GM23248 (cell line): ENCODE measurements at places on chromosomes 6 and 20. TPM values are rescaled to one million over a fixed set of nuclear protein-coding genes. Genes with fewer than 3 reads are reported as not detected.

Gene PMEPA1
- 6.1 and 6.6 TPM in 2 replicates for total RNA-seq

Gene PSORS1C2
- total RNA-seq = not detected in 2 replicates

Gene CALHM6
- not detected in 2 replicates for total RNA-seq

Gene BPIFB2
- not detected in 2 replicates for total RNA-seq

Gene ULBP3
- 10.1 and 12.6 TPM in 2 replicates for total RNA-seq

GRCh38 chr20:18005170-18005989 is 36.6 kb downstream of the MGME1 start:
- no peak overlapping the region for H3K27ac ChIP-seq
- no peaks in the 10 kb centered on the region for H3K27me3 ChIP-seq
- H3K36me3 ChIP-seq = no peaks in the 10 kb centered on the region
- DNase-seq = no peak
- H3K4me1 ChIP-seq = peaks cover 3% of the 10 kb centered on the region; the same call in 1 of the 2 replicates

GRCh38 chr6:150600301-150601017 is 774 bp downstream of the PLEKHG1 start:
- H3K27ac ChIP-seq = no peak overlapping the region
- peak overlapping the region; percentile 74 for H3K4me3 ChIP-seq
- no peaks in the 10 kb centered on the region for H3K4me1 ChIP-seq
- DNase-seq = peak; percentile 87

- H3K27ac ChIP-seq = no peak overlapping the region
- no peaks in the 10 kb centered on the region for H3K4me1 ChIP-seq
- H3K27me3 ChIP-seq = peaks cover 29% of the 10 kb centered on the region
Measured at GRCh38 chr20:59596690-59597089, 7.7 kb upstream of the PHACTR3 start.

DNA sequence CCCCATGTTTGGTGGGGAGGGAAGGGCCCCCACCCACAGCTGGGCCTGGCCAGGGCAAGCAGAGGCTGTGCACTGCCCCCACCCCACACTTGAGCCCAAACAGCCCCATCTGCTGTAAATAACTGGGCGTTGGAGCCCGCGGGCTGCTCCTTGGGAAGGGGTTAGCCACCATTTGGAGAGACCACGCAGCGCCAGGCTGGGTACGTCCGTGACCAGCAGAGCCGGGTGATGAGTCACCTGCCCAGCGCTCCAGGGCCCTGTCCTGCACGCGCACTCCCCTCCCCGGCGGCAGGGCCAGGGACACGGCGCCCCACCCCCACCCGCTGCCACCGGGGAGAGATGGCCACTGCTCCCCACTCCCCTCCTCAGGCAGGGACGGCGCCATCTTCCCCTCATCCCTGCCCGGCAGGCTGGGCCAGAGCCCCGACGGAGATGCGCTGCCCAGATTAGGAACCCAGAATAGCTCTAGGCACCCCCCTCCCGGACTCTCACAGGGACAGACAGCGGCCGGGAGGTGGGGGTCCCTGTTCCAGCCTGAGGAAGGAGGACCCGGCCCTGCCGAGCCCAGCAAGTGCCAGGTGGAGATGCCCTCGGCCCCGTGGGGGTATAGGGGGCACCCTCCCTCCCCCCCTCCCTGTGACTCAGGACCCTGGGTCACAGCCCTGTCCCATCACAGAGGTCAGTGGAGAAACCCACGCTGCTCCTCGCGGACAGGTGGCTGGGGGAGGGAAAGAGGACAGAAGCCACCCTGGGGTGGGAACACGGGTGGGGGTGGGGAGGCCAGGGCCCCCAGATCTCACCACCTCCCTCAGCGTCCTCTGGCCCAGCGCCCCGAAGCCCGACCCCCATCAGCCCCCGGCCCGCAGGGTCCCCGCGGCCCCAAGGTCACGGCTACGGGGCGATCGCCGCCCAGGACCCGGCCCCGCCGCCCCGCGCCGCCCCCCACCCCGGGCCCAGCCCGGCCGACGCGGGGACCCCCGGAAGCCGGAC is 642 bp downstream of the EEF1A2 start:
- peak; percentile 79 for DNase-seq
- H3K27ac ChIP-seq = no peak overlapping the region
- no peak overlapping the region for H3K4me3 ChIP-seq
- no peaks in the 10 kb centered on the region for H3K4me1 ChIP-seq
- H3K27me3 ChIP-seq = peaks cover 15% of the 10 kb centered on the region; the same call in 1 of the 2 replicates

GRCh38 chr20:21521596-21522480 is 8.0 kb upstream of the NKX2-2 start:
- no peak for DNase-seq
- no peak overlapping the region for H3K27ac ChIP-seq
- H3K27me3 ChIP-seq = peaks cover 93% of the 10 kb centered on the region
- no peaks in the 10 kb centered on the region for H3K36me3 ChIP-seq

DNA sequence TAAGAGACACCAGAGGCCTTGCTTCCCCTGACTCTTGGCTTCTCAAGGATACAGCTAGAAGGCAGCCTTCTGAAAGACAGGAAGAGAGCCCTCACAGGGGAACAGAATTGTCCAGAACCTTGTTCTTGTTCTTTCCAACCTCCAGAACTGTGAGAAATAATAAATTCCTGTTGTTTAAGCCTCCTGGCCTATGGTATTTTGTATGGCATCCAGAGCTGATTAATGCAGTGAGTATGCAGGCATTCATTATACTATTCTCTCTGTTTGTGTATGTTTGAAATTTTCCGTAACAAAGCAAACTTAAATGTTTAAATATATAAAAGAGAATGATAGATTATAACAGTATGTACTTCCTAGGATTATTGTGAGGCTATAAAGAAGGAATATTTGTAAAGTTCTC is 903.4 kb upstream of the FLRT3 start:
- no peak overlapping the region for H3K4me3 ChIP-seq
- H3K4me1 ChIP-seq = peaks cover 21% of the 10 kb centered on the region
- H3K27ac ChIP-seq = peak overlapping the region; percentile 25
- no peaks in the 10 kb centered on the region for H3K36me3 ChIP-seq

- peaks cover 55% of the 10 kb centered on the region for H3K36me3 ChIP-seq
- no peak overlapping the region for H3K27ac ChIP-seq
- peaks cover 5% of the 10 kb centered on the region; the same call in 1 of the 2 replicates for H3K4me1 ChIP-seq
- no peak for DNase-seq
- H3K27me3 ChIP-seq = no peaks in the 10 kb centered on the region
Measured at GRCh38 chr6:111357705-111358104, 125.3 kb downstream of the REV3L start.

GRCh38 chr6:142700671-142701312 is 244.2 kb downstream of the HIVEP2 start:
- no peaks in the 10 kb centered on the region for H3K27me3 ChIP-seq
- no peak for DNase-seq
- H3K4me3 ChIP-seq = no peak overlapping the region
- H3K4me1 ChIP-seq = peaks cover 7% of the 10 kb centered on the region

DNA sequence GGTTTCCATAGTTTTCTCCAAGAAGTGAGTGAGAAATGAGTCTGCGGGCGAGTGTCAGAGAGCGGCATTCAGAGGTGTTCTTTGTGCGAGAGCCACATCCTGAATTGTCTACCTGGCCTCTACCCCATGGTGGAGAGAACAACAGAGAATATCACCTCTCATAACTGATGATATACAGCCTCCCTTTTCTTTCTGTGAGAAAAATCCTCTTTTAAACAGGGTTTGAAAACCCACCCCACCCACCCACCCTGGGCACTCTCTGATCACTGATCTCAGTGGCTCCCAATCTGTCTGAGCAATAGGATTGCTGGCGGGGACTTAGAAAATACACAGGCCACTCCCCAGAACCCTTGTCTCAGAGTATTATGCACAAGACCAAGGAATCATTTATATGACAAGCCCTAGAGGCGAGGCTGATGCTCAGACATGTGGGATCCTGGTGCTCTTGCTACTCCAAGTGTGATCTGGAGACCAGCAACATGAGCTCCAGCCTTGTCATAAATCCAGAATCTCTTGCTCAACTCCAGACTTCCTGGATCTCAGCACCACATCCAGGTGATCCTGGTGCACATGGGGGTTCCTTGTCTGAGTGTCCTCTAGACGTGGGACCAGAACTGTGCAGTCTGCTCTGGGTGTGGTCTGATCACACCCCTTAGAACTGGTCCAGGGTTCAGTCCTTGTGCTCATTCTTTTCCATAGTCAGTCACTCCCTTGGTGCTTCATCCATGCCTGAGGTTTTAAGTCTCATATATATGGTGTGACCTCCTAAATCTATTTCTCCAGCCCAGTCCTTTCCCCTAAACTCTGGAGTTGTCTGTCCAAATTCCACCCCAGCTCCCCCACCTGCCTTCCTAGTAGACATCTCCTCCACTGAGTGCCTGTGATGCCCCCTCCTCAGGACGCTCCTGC is 5.3 kb downstream of the HLA-B start:
- no peaks in the 10 kb centered on the region for H3K36me3 ChIP-seq
- H3K27me3 ChIP-seq = peaks cover 3% of the 10 kb centered on the region; the same call in 1 of the 2 replicates
- no peak overlapping the region for H3K27ac ChIP-seq
- no peaks in the 10 kb centered on the region for H3K4me1 ChIP-seq
- H3K4me3 ChIP-seq = no peak overlapping the region
- no peak for DNase-seq

- H3K27ac ChIP-seq = peak overlapping the region; percentile 85
- peak; percentile 73 for DNase-seq
- no peak overlapping the region for H3K4me3 ChIP-seq
Measured at GRCh38 chr6:16524380-16524707, 236.9 kb downstream of the ATXN1 start.

DNA sequence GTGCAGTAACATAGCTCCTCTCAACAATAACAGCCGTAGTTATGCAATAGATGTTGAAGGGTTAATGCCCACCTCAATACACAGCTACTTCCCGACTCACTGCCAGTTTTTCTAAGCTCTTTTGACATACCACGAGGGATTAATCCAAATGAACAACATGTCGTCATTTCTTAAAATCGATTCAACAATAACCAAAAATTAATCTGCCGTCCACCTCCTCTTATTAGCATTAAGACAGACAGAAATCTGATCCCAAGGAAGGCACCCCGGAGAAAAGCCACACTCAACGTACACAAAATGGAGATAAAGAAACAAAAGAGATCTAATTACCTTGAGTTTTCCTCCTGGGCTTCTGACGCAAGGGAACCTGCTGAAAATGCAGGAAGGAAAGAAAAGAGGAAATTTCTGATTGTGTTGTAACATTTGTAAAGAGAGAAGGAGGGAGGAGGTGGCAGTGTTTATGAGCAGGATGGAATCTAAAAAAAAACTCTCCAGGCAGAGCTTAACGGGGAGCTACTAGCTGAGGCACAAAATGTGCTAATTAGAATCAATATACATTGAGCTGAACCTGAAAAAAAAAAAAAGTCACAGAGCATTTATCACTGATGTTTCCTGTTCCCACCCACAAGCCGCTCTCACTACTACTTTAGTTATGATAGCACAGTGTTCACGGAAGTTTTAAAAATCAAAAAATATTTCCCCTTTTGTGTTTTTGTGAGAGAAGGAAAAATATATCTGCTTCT is 109.3 kb downstream of the IPCEF1 start:
- no peak overlapping the region for H3K4me3 ChIP-seq
- H3K27me3 ChIP-seq = no peaks in the 10 kb centered on the region
- no peaks in the 10 kb centered on the region for H3K4me1 ChIP-seq

- no peaks in the 10 kb centered on the region for H3K36me3 ChIP-seq
- DNase-seq = no peak
- H3K27me3 ChIP-seq = peaks cover 19% of the 10 kb centered on the region
- peak overlapping the region; percentile 64 for H3K27ac ChIP-seq
Measured at GRCh38 chr20:64223526-64224067, 32.0 kb upstream of the PCMTD2 start.

- no peaks in the 10 kb centered on the region for H3K27me3 ChIP-seq
- no peak overlapping the region for H3K4me3 ChIP-seq
- no peak for DNase-seq
- no peaks in the 10 kb centered on the region for H3K36me3 ChIP-seq
- H3K4me1 ChIP-seq = peaks cover 8% of the 10 kb centered on the region
Measured at GRCh38 chr20:54624706-54625390, 149.5 kb downstream of the DOK5 start.

GRCh38 chr6:23327621-23328020 is 758.3 kb downstream of the HDGFL1 start:
- no peak overlapping the region for H3K27ac ChIP-seq
- no peak overlapping the region for H3K4me3 ChIP-seq
- no peaks in the 10 kb centered on the region for H3K4me1 ChIP-seq
- no peaks in the 10 kb centered on the region for H3K27me3 ChIP-seq

- no peaks in the 10 kb centered on the region for H3K27me3 ChIP-seq
- H3K4me1 ChIP-seq = peaks cover 18% of the 10 kb centered on the region
- no peak for DNase-seq
- H3K4me3 ChIP-seq = no peak overlapping the region
- no peak overlapping the region for H3K27ac ChIP-seq
- H3K36me3 ChIP-seq = no peaks in the 10 kb centered on the region
Measured at GRCh38 chr20:33563788-33564187, 73.9 kb downstream of the CBFA2T2 start.

DNA sequence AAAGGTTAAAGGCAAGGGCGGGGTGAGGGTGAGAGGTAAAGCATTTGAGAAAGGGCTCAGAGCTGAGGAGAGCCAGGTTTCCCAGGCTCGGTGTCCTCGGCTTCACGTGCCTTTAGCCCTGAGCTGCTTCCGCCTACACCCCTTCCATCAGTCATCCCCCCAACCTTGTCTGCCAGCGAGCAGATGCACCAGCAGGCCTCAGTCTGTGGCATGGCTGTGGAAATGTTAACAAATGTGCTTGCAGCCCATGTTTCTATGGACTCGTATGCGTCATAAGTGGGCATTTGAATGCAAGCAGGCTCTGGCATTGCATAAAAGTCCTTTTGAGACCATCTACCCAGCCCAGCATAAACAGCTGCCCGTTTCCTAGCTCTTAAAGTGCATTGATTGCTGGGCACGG is 88.8 kb downstream of the SYNJ2 start:
- H3K27me3 ChIP-seq = no peaks in the 10 kb centered on the region
- no peak for DNase-seq
- H3K36me3 ChIP-seq = peaks cover 14% of the 10 kb centered on the region; the same call in 1 of the 2 replicates
- peaks cover 27% of the 10 kb centered on the region for H3K4me1 ChIP-seq
- H3K27ac ChIP-seq = peak overlapping the region; percentile 96

DNA sequence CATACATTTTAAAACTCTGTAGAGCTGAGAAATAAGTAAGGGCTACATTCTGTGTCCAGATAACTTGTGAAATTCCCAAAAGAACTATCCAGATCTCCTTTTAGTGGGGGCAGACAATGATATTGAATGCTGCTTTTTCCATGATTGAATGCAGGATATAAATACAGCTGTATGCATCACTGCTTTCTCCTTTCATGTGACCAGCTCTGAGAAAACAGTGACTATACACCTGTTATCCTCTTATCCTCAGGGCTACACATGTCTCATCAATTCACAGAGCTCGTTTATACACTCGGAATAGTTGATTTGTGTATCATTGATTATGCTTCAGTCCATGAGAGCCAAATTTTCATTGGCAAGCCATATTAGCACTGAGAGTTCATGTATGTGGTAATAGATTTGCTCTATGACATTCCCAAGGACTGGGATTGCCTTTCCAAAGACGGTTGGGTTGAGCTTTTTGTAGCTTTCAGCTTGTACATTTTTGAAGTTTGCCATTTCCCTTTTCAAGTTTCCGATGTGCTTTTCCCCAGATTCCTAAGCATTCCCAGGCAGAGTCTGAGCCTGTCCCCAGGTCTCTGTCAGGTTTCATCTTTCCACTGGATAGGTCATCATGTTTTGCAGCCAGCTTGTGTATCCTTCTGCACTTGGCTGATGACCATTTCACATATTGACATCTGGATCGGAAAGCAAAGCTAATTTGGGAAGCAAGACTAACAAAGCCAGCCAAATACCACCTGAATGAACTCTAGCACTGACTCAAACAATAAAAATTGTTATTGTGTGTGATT is 97.7 kb downstream of the RFX6 start:
- no peak overlapping the region for H3K4me3 ChIP-seq
- H3K36me3 ChIP-seq = no peaks in the 10 kb centered on the region
- DNase-seq = no peak
- H3K27ac ChIP-seq = no peak overlapping the region
- H3K27me3 ChIP-seq = no peaks in the 10 kb centered on the region

GRCh38 chr6:107533415-107534059 is 43.6 kb downstream of the SOBP start:
- DNase-seq = no peak
- no peaks in the 10 kb centered on the region for H3K36me3 ChIP-seq
- no peaks in the 10 kb centered on the region for H3K4me1 ChIP-seq
- no peak overlapping the region for H3K27ac ChIP-seq
- H3K4me3 ChIP-seq = no peak overlapping the region
- no peaks in the 10 kb centered on the region for H3K27me3 ChIP-seq
